ENCODE measurements at places on chromosomes 1 and 21.

GRCh38 chr1:43546388-43547100 lies 15.9 kb downstream of the PTPRF start:
- DNase-seq = no peak

GRCh38 chr1:2003541-2004131 lies at the start of gene CFAP74:
CFAP74 (minus strand) TSS chr1:2003786; CDS start chr1:1990956, 12,830 bp downstream.
- DNase-seq = no peak

DNA sequence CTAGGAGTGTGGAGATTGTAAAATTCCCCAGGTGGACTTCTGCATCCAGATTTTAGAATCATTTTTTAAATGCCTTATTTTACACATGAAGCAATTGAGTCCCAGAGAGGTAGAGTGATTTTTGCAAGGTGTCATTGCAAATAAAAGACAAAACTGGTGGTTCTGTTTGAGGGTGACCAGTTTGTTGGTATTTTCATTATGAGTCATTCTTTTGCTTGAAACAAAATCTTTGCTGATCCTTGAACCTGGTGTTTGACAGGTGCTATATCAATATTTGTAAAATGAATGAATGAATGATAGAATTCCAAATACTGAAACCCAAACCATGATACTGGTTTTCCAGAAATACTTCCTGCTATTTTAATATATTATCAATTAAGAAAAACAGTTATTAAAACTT lies 44.1 kb downstream of the TTC3 start:
- no peak for DNase-seq

DNA sequence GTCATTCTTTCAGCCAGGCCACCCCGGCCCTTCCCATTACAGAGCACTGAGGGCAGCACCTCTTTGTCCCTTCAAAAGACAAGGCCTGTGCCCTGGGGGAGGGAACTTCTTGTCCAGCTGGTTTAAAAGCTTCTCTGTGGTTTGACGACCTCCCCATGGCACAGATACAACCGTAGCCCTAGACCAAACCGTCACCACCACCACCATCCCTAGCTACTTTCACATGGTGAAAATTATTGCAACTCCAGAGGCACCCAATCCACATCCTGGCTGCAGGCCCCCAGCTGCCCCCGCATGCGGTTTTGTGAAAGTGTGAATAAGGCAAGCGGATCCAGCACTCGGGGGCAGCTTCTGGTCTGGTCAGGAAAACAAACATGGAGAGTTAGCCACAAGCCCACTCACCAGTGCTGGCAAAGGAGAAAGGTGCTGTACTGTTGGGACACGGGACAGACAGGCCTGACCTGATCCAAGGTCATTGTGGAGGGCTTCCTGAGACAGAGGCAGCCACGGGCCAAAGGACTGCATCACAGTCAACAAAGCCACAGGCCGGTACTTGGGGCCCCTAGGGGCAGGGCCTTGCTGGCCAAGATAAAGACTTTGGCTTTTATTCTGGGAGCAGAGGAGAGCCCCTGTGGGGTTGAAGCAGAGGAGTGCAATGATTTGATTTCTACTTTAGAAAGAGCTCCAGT lies 31.2 kb downstream of the CDCA8 start:
- DNase-seq = no peak
